ENCODE measurements at places on chromosomes 7 and 10.

- DNase-seq: no peak
These were observed 116.4 kb upstream of the SEM1 start for GRCh38 chr7:96826089-96826488.

GRCh38 chr10:47361293-47361692 lies 13.1 kb downstream of the RBP3 start:
- peak; percentile 10 for DNase-seq

DNA sequence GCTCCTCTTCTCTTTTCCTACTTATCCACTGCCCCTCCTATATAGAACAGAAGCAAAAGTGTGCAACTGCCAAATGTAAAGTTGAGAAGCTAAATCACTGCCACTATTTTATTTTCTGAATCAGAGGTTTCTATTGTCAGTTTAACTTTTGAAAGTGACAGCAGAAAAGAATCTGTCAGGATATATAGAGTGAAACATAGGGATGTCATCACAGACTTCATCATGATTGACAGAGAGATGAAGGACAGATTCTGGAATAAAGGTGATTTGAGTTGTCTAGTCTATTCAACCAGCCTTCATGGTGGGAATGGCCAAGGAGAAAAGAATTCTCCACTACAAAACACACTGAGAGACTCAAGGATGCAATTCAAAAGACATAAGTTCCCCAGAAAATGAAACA lies 19.9 kb downstream of the NEUROD6 start:
- DNase-seq: no peak

DNA sequence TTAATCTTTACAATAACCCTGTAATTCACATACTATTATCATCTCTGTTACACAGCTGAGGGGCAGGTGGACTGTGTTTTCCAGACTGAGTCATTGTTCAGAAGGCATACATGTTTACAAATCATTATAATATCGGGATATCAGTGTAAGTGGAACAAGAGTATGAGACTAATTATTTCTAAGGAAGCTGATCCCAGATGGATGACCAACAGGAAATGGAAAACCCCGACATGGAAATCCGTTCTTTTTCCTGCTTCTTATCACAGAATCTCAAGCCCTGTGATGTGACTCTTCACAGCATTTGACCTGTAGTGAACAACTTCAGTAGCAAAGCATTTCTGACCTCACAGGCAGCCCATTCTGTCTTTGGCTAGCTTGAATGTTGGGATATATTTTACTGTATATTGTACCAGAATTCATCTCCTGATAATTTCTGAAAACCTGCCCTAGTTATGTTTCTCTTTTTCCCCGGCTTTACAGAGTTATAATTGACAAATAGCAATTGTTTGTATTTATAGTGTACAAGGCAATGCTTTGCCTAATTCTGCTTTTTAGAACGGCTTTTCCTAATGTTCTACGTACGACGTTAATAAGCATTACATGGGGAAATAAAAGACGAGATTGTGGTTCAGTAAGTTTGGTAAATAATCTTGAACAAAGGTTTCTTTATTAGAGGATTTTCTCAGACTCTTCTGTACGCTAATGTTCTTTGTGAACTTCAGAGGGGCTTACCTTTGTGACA lies 78.6 kb upstream of the SYPL1 start:
- no peak for DNase-seq

GRCh38 chr7:1752771-1753563 lies 82.9 kb downstream of the ELFN1 start:
- peak; percentile 44 for DNase-seq

GRCh38 chr10:82221601-82222149 lies 346.7 kb downstream of the NRG3 start:
- no peak for DNase-seq

DNA sequence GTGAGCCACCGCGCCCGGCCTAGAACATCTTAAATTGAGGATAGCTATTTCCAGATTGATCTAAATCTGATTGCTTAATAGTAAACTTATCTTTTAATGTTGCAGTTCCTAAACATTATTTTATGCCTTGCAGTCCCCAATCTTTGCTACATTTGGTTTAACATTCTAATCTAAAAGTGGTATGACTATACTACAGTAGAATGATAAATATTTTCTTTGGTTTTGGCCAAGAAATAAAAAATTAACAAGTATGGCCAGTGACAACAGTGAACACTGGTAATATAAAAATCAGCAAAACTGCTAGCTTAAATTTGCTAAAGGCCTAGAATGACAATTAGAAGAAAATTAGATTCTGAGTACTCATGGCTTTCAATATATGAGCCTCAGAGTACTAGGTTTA lies 73.5 kb downstream of the CDK6 start:
- no peak for DNase-seq

All from MV-4-11 (cell line).